T-helper 17 cell (primary cell): ENCODE measurements at places on chromosomes 12 and 14.
A peak's percentile ranks its signal among the peaks of the same experiment; 100 is the strongest.

- no peak for DNase-seq
- H3K27ac ChIP-seq = no peak overlapping the region
- no peak overlapping the region for H3K4me3 ChIP-seq
- peaks cover 5% of the 10 kb centered on the region for H3K27me3 ChIP-seq
- H3K36me3 ChIP-seq = peaks cover 2% of the 10 kb centered on the region
These were observed 87.0 kb downstream of the SRRM4 start for GRCh38 chr12:119068129-119068856.

DNA sequence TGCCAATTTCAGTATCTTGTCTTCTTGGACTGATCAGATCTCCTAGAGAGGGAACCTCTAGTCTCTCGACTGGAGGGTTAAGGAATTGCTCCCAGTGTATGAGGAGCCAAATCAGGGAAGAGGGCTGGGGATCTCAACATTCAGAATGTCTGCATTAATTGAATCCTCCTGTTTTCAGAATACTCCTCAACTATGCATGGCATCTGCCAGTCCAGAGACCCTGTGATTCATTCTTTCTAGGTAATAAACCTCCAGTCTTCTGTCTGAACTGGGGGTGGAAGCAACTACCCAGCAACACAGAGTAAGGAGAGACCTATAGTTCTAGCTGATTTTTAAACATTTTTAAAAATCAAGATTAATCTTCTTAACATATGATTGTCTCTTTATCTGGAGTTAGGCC is 92.7 kb downstream of the AKAP6 start:
- no peak for DNase-seq
- H3K4me3 ChIP-seq = no peak overlapping the region
- H3K4me1 ChIP-seq = peaks cover 3% of the 10 kb centered on the region
- no peak overlapping the region for H3K27ac ChIP-seq
- H3K36me3 ChIP-seq = no peaks in the 10 kb centered on the region

DNA sequence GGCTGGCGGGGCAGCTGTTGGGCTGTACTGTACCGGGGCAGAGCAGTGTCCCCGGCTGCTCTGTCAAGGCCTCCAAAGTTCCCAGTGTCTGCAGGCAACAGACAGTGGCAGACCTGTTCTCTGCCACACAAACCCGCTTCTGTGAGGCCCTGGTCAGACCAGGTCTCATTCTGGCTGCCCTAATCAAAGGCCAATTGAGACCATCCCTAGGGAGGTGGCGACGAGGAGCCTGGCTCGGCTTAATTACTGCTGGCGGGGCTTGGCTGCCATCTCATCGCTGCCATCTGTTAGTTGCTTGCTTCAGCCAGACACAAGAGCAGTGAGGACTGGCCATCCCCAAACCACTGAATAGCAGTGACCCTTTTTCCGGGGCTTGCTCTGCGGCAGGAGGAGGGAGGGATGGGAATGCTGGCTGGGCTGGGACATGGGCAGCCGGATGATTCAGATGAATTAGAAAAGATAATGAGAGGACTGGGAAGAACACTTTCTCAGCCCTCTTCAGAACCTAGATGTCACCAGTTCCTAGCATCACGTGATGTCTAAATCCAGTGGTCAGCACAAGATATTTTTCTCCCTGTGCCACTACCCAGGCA is 24.5 kb downstream of the ERG28 start:
- H3K27ac ChIP-seq = no peak overlapping the region
- no peak for DNase-seq
- H3K36me3 ChIP-seq = no peaks in the 10 kb centered on the region
- no peak overlapping the region for H3K4me3 ChIP-seq
- no peaks in the 10 kb centered on the region for H3K27me3 ChIP-seq
- no peaks in the 10 kb centered on the region for H3K4me1 ChIP-seq

- peak; percentile 12 for DNase-seq
- peaks cover 16% of the 10 kb centered on the region for H3K4me1 ChIP-seq
- peak within 1 kb of the TSS; percentile 50 for H3K4me3 ChIP-seq
- H3K27me3 ChIP-seq = peaks cover 58% of the 10 kb centered on the region
- H3K36me3 ChIP-seq = peaks cover 12% of the 10 kb centered on the region
These were observed at the start of gene CD9 for GRCh38 chr12:6200256-6201212. Gene CD9, plus strand, starts transcription at chr12:6200400. Its CDS starts 100 bp downstream, at chr12:6200500.

DNA sequence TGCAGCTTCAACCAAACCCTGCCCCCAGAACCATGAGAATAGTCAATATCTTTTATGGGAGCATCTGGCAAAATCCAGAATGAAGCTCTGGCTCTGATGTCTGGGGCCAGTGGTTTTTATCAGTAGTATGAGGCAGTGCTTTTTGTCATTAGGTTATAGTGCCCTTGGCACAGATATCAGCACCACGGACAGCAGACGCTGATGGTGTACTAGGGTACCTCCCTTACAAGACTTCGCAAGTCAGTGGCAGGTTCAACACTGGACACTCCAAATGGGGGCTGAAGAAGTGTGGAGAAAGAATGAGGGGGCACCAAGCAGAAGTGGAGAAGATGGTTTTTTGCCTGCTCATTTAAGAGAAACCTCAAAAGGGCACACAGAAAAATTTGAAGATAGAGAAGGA is 68.2 kb upstream of the E2F7 start:
- DNase-seq = no peak
- no peaks in the 10 kb centered on the region for H3K27me3 ChIP-seq
- no peaks in the 10 kb centered on the region for H3K36me3 ChIP-seq
- H3K4me1 ChIP-seq = no peaks in the 10 kb centered on the region

DNA sequence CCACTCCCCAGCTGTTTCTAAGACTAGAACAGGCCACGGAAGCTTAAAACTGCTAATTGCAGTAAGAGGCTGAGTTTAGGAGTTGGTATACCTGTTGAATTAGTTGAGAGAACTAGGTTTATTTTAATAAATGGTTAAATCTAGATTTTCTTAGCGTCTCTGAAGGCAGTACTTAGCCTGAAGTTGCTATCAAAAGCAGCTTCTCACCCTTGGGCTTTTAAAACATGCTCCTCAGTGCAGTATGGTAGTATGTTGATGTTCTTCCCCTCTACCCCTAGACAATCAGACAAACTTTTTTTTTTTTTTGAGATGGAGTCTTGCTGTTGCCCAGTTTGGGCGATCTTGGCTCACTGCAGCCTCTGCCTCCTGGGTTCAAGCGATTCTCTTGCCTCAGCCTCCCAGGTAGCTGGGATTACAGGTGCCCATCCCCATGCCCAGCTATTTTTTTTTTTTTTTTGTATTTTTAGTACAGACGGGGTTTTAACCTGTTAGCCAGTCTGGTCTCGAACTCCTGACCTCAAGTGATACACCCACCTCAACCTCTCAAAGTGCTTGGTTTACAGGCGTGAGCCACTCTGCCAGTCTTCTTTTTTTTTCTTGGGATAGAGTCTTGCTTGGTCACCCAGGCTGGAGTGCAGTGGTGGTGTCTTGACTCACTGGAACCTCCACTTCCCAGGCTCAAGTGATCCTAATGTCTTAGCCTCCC is 6.8 kb downstream of the SRSF5 start:
- H3K4me1 ChIP-seq = peaks cover 65% of the 10 kb centered on the region
- peak overlapping the region; percentile 80 for H3K4me3 ChIP-seq
- H3K27me3 ChIP-seq = no peaks in the 10 kb centered on the region
- H3K36me3 ChIP-seq = peaks cover 10% of the 10 kb centered on the region

DNA sequence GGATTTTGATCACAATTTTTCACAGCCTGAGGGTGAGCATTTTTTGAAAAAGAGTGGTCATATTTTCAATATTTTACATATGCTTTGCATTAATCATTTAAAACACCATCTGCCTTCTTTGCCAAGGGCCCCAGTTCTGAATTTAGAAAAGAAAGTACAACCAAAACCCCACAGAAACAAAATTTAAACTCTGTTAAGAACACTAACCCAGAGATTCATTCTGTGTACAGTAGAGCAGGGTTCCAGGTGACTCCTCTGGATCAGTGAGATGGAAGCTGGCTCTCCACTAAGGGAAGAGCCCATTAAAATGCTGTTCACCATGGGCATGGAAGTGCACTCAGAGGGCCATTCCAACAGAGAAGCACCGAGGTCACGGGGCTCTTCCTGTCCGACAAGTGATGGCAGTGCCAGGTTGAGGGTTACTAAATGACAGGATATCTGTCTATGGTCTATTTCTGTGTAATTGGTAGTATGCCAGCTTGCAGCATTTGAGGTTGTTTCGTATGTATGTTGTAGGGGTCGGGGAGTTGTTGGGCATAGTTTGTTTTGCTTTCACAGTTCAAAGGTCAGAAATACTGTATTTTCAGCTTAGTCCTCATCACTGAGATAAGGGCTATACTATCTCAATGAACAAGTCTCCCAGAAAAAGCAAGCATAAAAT is 95.9 kb downstream of the SLC35F4 start:
- DNase-seq = no peak
- no peaks in the 10 kb centered on the region for H3K27me3 ChIP-seq
- H3K27ac ChIP-seq = no peak overlapping the region
- no peak overlapping the region for H3K4me3 ChIP-seq
- H3K36me3 ChIP-seq = peaks cover under 1% of the 10 kb centered on the region

DNA sequence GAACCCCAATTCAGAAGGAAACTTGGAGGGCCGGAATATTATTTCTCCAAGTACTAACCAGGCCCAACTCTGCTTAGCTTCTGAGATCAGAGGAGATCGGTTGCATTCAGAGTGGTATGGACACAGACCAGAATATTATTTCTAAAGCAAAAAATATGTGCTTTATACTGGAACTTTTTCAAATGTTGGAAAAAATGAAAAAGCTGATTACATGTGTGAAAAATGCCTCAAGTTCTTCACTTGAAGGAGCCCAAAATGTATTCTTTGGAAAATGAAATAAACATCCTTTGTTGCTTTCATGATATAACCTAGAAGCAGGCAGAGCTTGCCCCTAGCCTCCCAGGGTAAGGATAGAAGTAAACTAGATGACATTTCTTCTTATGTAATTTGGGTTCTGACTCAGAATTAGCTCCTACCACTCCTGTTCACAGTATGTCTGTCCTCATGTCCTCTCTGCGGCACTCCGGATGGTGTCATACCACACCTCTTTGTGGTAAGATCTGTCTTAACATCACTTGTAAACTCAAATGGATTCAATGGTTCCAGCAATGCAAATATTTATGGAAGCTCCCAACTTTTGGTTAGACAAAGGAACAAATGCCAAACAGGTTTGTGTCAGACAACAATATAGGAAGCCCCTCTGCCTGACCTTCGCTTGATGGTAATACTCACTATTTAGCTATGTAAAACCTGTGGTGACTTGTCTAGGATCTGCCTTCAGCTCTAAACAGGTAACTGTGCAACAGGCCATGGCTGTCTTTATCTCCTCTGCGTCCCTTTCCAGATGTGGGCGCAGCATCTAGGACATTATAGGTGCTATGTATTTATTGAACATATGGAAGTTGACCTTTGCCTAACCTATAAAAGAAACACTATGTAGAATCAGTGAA is 178.5 kb downstream of the SSPN start:
- DNase-seq = no peak
- no peak overlapping the region for H3K4me3 ChIP-seq
- H3K4me1 ChIP-seq = no peaks in the 10 kb centered on the region
- H3K27ac ChIP-seq = no peak overlapping the region

DNA sequence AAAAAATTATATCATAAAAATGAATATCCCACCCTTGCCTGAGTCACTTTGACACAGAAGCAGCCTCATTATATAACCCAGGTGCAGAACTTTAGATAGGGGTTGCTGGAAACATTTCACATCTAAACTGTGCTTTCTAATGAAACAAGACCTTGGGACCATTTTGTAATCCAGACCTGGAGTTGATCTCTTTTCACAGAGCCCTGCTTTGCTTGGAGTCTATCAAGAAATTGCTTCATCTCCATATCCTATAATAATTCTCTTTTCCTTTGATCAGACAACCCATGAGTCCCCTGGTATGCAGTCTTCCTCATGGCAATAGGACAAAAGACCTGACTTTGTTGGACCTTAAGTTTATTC is 76.3 kb downstream of the HSD17B6 start:
- H3K36me3 ChIP-seq = peaks cover 2% of the 10 kb centered on the region
- H3K27me3 ChIP-seq = no peaks in the 10 kb centered on the region
- no peak overlapping the region for H3K27ac ChIP-seq
- H3K4me3 ChIP-seq = no peak overlapping the region
- no peak for DNase-seq
